SHP77 (cell line): ENCODE measurements at places on chromosomes 6 and 20.
A peak's percentile ranks its signal among the peaks of the same experiment; 100 is the strongest.

DNA sequence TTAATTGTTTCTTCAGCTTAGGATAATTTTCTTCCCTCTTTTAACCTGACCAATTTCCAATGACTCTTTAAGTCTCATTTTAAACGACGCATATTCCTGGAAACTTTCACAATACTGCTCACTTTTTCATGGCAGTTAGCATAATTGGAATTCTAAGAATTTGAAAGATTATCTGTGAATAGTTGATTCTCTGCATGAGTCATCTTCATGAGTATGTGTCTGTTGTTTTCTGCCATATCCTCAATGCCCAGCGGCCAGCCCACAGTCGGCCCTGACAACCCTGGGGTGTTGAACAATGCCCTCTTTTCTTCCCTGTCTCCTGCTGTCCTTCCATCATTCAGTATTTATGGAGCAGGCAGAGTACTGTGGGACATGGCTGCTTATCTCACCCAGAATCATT is 554.2 kb downstream of the CDH26 start:
- DNase-seq, result no peak

DNA sequence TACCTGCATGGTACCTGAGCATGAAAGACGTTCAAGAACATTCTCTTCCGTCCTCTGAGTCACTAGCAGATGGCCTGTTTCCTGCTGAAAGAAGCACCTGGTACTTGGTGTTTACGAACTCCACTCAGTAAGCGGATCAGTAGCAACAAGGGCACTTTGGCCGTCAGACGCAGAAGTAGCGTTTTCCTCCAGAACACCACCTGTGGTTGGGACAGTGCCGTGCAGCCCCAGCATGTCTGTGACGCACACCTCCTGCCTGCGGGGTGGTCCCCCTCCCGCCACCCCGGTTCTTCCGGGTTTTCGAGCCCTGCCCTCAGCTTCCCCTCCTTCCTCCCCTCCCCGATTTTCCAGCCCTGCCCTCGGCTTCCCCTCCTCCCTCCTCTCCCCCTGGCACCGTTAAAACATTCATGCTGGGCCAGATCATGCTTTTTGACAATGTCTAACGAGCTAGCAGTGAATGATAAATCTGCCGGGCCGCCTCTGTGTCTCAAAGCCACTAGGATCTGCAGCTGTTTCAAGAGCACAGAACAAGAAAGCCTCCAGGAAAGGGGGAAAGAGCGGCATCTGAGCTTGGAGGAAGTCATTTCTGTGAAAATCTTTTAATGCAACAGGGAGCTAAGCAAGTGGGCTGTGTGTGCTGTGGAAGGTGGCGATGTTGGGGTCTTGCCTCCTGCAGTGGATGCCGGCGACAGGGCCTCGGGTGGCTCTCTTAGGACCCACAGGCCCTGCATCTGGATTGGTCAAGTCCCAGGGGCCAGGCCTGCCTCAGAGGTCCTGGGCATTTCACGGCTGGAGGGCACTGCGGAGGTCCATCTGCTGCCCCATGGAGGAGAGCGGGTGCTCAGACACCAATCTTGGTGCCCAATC is 207.9 kb downstream of the ERMARD start:
- peak; percentile 88 for DNase-seq

DNA sequence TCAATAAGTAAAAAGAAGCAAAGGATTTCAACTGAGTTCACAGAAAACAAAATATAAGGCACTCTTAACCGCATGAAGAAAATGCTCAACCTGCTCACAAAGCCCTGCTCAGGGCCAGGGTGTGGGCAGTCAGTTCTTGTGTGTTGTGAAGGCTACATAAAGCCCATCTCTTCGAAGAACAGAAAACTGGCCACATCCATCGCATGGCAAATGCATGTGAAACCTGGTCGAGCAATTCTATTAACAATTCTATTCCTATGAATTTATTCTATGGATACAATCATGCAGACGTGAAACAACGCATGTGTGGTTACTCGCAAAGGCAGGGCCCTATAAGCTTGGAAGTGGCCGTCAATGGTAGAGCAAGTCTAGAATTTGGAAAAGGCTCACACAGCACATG is 110.5 kb downstream of the PSMB1 start:
- no peak for DNase-seq

DNA sequence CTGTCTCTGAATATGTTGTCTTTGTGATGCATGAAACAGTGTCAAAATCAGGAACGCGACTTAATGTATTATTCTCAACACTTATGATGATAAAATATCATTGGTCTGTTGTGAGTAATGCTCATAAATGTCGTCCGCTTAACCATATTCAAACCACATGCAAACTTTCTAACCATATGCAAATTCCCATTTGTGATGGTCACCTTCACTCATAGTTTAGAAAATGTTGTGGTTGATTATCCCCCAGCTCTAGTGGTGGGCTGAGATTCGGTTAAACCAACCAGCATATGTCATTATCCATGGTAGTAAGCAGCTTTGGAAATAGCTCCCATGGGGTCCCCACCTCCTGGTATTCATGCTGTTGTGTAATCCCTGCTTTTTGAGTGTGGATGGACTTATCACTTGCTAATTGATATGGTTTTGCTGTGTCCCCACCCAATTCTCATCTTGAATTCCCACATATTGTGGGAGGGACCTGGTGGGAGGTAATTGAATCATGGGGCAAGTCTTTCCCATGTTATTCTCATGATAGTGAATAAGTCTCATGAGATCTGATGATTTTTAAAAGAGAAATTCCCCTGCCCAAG is 360.0 kb upstream of the TSHZ2 start:
- DNase-seq, result no peak

DNA sequence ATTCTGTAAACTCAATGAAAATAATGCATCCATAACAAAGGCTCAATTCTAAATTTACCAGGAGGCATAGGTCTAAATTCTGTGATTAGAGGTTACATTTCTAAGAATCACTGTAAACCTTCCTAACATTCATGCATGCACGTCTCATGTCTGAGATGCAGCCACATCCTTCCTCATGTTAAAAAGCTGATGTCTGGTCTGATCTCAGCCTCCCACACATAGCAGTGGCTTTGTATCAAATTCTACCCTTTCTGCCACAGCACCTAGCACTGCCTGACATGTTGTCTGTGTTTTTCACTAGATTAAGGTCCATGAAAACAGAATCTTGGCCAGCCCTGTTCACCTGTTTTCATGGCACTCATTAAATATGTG is 171.1 kb downstream of the WDR27 start:
- no peak for DNase-seq

- no peak for DNase-seq
Observed at GRCh38 chr6:23690453-23691049, 435.5 kb upstream of the NRSN1 start.

DNA sequence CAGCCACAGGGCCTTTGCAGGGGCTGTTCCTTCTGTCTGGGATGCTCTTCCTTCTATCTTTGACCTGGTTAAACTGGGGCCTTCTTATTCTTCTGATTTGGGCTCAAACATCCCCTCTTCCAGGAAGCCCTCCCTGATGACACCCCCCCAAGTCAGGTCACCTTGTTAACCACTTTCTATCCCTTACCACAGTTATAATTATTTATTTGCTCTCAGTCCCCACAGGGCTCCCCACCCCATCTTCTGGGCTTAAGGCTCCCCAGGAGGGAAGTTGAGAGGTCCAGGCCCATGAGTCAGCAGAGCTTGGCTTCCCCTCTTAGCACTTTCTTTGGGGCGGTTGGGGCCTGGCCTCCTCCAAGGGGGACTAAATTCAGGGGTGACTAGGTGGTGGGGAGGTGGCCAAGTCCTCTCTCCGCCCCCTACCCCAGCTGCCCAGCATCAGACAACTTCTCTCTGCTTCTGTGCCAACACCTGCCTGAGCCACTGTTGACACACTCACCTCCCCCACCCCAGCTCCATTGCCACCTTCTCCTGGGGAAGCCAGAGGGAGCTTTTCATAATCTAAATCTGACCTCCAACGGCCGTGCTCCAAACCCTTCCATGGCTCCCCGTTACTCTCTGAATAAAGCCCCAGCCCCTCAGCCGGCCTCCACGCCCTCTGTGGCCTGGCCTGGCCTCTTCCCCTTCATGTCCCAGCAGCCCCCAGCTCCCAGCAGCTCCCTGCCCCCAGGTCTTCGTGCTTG is 70.0 kb downstream of the CEBPB start:
- peak; percentile 68 for DNase-seq

GRCh38 chr20:8855315-8855714 is 213.6 kb upstream of the PLCB4 start:
- no peak for DNase-seq

DNA sequence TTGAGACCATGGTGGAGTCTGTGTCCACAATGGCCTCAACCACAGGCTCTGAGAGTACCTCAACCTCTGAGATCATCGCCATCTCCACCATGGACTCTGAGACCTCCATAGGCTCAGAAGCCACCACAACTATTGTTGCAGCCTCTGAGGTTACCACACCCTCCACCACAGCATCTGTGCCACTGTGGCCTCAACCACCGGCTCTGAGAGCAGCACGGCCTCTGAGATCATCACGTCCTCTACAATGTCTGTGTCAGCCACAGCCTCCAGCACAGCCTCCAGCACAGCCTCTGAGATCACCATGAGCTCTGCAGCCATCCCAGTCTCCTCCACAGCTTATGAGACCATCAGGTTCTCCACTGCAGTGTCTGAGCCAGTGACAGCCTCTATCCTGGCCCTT is 19.4 kb upstream of the MUC21 start:
- DNase-seq, result no peak
